DND-41 (cell line): ENCODE measurements at places on chromosomes 5 and 9.

GRCh38 chr5:3844266-3844665, 248.6 kb downstream of the IRX1 start:
- H3K27me3 ChIP-seq, result no peaks in the 10 kb centered on the region
- H3K27ac ChIP-seq, result 0 out of 2 replicates have a peak overlapping the region, but pooled peaks have one; percentile 13
- H3K36me3 ChIP-seq, result no peaks in the 10 kb centered on the region
- peaks cover 28% of the 10 kb centered on the region for H3K4me1 ChIP-seq
- no peak overlapping the region for H3K4me3 ChIP-seq
- DNase-seq, result no peak

- no peak overlapping the region for H3K27ac ChIP-seq
- H3K4me3 ChIP-seq, result no peak overlapping the region
- no peaks in the 10 kb centered on the region for H3K27me3 ChIP-seq
- no peaks in the 10 kb centered on the region for H3K4me1 ChIP-seq
- no peaks in the 10 kb centered on the region for H3K36me3 ChIP-seq
- DNase-seq, result no peak
Measured at GRCh38 chr9:34510497-34511468, 12.0 kb downstream of the ENHO start.

DNA sequence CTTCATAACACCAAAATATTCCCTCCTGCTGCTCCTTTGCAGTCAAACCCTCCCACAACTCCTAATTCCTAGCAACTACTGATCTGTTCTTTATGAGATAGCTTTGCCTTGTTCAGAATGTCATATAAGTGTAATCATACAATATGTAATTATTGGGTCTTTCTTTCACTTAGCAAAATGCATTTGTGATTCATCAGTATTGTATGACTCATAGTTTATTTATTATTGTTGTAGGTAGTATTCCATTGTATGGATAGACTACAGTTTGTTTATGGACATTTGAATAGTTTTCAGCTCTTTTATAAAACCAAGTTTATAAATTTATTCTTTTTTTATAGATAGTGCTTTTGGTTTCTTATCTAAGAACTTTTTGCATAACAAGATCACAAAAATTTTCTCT, 468.2 kb upstream of the KIF2A start:
- no peaks in the 10 kb centered on the region for H3K36me3 ChIP-seq
- DNase-seq, result no peak
- H3K27ac ChIP-seq, result no peak overlapping the region
- H3K4me3 ChIP-seq, result no peak overlapping the region

DNA sequence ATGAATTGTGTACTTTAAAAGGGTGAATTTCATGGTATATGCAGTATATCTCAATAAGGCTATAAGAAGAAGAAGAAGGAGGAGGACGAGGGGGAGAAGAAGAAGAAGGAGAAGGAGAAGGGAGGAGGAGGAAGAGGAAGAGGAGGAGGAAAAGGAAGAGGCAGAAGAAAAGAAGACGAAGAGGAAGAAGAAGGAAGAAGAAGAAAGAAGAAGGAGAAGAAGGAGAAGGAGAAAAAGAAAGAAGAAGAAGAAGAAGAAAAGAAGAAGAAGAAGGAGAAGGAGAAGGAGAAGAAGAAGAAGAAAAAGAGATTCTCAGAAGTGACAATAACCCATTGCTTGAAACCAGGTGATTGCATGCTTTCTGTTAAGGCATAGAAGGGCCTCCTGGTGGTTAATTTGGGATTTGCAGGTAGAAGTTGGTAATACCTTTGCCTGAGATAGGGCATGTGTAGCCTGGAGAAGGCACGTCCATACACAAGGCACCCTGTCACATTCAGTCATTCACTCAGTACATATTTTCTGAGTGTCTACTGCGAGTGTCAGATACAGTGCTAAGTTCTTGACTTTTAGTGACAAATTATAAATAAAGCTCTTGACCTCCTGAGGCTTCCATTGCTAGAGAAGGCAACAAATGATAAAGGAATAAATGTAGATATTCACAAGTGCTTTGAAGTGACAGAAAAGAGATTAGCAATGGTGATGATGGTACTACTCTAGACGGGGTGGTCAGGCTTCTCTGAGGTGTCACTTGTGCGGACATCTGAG, 231.3 kb downstream of the NPR3 start:
- H3K27ac ChIP-seq, result no peak overlapping the region
- H3K27me3 ChIP-seq, result no peaks in the 10 kb centered on the region
- no peak overlapping the region for H3K4me3 ChIP-seq
- no peaks in the 10 kb centered on the region for H3K36me3 ChIP-seq
- peak; percentile 19 for DNase-seq

DNA sequence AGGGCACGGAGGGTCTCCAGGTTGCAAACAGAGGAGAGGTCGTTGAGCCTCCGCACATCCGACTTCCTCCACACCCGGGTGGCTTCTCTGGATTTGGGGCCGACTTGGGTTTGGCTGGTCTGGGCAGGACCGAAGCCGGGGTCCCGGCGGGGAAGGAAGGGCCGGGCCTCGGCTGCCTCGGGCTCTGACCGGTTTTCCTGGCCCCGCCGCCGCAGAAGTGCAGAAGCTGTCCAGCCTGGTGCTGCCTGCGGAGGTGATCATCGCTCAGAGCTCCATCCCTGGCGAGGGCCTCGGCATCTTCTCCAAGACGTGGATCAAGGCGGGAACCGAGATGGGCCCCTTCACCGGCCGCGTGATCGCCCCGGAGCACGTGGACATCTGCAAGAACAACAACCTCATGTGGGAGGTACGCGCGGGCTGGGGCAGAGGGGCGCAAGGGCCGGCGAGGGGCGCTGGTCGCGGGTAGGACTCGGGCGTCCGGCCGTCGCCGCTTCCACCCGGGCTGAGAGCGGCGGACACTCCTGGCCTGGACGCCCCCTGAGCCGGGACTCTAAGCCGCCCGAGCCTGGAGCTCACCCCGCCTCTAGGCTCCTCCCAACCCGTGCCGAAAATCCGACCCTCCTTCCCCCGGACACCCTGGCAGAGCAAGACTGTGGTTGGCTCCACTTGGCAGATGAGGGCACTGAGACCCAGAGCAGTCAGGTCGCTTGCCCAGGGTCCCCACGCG, 2.2 kb downstream of the PRDM12 start:
- no peak overlapping the region for H3K27ac ChIP-seq
- no peak overlapping the region for H3K4me3 ChIP-seq
- DNase-seq, result no peak
- H3K4me1 ChIP-seq, result no peaks in the 10 kb centered on the region

- H3K27me3 ChIP-seq, result no peaks in the 10 kb centered on the region
- H3K4me1 ChIP-seq, result no peaks in the 10 kb centered on the region
- H3K4me3 ChIP-seq, result no peak overlapping the region
- peaks cover 52% of the 10 kb centered on the region for H3K36me3 ChIP-seq
Measured at GRCh38 chr9:78261403-78262001, 25.6 kb downstream of the CEP78 start.

- H3K4me1 ChIP-seq, result no peaks in the 10 kb centered on the region
- no peak overlapping the region for H3K27ac ChIP-seq
- H3K27me3 ChIP-seq, result no peaks in the 10 kb centered on the region
Measured at GRCh38 chr9:133429641-133430161, 7.5 kb downstream of the ADAMTS13 start.

DNA sequence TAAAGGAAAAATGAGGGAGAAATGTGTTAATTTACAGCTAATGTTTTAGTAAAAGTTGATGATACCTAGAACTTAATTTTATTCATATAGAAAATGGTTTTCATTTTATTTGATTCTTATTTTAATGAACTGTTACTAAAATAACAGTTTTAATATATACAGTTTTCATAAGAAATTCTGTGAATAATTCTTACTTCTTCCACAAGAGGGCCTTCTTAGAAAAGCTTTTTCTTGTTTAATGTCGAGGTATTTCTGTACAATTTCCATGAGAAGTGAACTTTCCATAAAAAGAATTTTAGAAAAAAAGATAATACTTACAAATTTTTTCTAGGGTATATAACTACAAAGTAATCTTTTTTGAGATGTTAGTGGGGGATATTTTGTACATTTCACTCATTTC, 73.9 kb downstream of the KLF9 start:
- H3K4me1 ChIP-seq, result no peaks in the 10 kb centered on the region
- peaks cover 28% of the 10 kb centered on the region for H3K36me3 ChIP-seq
- H3K4me3 ChIP-seq, result no peak overlapping the region
- no peak for DNase-seq
- H3K27me3 ChIP-seq, result no peaks in the 10 kb centered on the region

DNA sequence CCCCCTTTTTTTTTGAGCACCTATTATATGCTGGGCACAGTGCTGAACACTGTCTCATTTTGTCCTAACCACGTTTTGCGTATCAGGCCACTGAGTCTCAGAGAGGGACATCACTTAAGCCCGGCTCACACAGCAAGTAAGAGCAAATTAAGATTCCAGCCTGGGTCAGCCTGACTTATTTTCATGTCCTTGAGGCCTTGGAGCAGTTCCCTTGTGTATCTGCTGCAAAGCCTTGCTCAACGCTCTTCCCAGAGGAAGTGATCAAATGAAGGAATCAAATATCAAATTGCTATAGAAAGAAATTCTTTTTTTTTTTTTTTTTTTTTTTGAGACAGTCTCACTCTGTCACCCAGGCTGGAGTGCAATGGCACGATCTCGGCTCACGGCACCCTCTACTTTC, 30.7 kb downstream of the ERGIC1 start:
- H3K27me3 ChIP-seq, result no peaks in the 10 kb centered on the region
- no peak overlapping the region for H3K4me3 ChIP-seq
- no peak for DNase-seq
- H3K4me1 ChIP-seq, result no peaks in the 10 kb centered on the region
- no peak overlapping the region for H3K27ac ChIP-seq
